ENCODE measurements at places on chromosomes 5 and 9. TPM values are rescaled to one million over a fixed set of nuclear protein-coding genes. Genes with fewer than 3 reads are reported as not detected.

Gene PTPN3
- total RNA-seq, result 0.10 TPM

DNA sequence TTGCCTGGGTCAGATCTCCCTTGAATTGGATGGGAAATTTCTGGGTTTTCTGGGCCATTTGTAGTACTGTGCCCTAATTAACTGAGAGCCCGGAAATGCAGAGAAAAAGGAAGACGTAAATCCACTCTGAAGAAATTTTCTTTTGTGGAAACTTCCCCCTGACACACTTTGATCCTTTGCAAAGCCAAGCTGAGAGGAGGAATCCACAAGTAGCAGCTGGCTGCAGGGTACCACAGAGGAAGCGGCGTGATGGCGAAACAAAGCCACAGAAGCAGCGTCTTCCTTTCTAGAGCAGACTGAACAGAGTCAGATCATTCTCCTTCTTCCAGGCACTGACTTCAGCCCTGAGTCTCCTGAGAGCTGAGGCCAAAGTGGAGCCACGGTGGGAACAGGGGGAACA lies 47.1 kb upstream of the ZNF354A start:
- DNase-seq, result no peak

DNA sequence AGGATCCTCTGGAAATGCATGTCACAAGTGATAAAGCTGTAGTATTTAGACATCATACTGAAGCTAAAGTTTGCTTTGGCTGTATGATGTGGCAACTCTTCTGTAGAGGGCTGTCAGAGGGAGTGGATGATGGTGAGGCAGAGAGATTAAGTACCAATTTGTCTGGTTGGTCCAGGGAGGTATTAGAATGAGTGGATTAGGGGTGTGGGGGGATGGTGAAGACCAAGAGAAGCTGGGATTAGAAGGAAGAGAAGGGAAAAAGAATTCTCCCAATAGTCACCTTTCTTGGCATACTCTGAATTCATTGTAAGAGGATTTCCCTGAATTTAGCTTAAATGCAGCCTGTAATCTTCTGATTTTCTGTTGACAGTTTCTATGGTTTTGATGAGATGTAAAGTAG lies 3.6 kb downstream of the PCDHAC2 start:
- DNase-seq, result no peak

DNA sequence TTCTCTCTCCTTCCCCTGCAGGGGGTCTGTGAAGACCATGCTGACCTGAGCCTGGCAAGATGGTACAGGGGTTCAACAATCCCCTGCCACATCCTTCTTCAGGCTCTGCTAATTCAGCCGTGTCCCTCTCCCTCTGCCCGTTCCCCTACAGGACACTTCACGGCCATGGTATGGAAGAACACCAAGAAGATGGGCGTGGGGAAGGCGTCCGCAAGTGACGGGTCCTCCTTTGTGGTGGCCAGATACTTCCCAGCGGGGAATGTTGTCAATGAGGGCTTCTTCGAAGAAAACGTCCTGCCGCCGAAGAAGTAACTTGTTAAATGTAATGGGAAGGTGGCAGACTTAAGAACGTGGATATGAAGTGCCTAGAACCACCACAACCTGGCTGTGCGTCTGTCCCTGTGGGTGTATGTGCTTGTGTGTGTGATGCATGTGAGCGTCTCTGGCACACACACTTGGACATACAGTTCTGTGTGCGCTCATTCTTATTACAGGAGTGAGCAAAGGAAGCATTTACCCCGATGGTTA lies 6.9 kb upstream of the CCIN start:
- DNase-seq, result no peak

GRCh38 chr5:137581776-137582175 lies 82.7 kb upstream of the SPOCK1 start:
- no peak for DNase-seq

GRCh38 chr9:123373946-123374345 lies 17.9 kb downstream of the CRB2 start:
- DNase-seq, result no peak

DNA sequence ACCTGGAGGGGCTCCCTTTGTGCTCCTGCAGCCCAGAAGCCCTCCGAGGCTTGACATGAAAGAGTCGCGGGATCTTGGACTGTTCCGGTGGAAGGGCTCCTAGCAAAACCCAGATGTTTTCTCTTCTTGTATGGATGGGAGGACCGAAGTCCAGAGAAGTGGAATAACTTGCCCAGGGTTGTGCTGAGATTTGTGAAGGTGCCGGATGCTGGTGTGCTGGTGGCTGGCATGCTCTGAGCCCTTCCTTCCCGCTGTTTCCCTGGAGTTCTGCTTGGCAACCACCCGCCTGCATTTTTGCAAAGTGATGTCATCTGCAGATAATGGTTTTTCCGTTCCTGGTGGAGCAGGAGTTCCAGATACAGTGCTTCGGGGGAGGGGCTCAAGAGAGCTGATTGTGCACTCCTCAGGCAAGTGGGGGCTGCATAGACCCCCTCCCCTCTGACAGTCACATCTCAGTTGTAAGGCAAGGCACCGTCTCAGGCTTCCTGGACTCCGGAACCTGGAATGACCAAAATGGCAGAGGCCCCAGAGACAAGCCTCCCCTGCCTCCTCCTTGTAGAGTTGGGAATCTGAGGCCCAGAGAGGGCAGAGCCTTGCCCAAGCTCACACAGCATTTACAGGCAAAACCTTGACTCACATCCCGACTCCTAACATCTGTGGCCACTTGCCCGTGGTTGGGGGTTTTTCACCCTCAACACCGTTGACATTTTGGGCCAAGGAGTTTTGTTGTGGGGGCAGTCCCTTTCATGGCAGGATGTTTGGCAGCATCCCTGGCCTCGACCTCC lies 157.0 kb downstream of the RGS3 start:
- DNase-seq, result no peak

All from T-cell (primary cell).